ENCODE measurements at places on chromosomes 4 and X.

DNA sequence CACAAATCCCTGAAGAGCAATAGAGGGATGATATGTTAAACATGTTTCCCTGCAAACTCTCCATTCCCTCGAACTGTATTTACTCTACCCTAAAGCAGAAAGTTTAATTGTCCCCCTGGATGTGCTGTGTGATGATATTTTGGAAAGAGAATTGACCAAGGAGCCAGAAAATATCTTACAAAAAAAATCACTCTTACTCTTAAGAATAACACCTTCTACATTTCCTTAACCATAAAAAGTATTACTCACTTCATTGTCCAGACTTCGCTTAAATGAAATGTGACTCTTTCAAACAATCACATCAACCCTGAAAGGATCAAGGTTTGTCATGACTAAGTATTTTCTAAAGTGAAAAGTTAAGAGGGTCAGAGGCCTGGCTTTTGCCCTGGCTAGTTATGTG, 49.0 kb upstream of the EGFL6 start:
- no peak for DNase-seq

GRCh38 chrX:101493225-101493624, 8.0 kb downstream of the ARMCX4 start:
- no peak for DNase-seq

DNA sequence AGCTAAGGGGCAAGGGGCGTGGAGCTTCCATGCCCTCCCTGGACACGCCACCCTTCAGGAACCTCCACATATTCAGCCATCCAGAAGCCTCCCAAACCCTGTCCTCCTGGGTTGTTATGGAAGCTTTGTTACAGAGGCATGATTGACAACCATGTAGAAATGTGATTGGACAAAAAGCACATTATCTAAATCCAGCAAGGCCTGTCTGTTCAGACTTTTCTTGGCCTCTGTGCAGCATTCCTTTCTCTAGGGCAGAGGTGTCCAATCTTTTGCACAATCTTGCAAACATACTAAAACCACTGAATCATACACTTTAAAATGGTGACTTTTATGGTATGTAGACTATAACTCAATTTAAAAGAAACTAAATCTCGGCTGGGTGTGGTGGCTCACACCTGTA, 12.7 kb downstream of the STEEP1 start:
- peak; percentile 18 for DNase-seq

DNA sequence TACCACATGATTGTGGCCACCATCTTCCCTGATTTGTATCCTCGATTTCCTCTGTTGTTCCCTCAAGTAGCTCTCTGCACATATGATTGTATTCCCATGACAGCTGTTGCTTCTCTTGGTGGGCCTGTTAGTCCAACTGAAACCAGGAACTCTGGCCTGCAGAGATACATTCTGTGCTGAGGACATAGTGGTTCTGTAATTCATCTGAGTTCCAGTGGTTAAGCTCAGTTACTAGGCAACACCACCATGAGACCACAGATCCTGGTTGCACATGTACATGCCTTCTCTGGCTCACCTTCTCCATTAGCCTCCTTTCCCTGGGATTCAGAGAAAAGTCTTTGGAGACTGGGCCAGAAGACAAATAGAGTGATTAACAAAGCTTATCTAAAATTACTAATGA, 172.1 kb upstream of the SLC7A11 start:
- DNase-seq: no peak

DNA sequence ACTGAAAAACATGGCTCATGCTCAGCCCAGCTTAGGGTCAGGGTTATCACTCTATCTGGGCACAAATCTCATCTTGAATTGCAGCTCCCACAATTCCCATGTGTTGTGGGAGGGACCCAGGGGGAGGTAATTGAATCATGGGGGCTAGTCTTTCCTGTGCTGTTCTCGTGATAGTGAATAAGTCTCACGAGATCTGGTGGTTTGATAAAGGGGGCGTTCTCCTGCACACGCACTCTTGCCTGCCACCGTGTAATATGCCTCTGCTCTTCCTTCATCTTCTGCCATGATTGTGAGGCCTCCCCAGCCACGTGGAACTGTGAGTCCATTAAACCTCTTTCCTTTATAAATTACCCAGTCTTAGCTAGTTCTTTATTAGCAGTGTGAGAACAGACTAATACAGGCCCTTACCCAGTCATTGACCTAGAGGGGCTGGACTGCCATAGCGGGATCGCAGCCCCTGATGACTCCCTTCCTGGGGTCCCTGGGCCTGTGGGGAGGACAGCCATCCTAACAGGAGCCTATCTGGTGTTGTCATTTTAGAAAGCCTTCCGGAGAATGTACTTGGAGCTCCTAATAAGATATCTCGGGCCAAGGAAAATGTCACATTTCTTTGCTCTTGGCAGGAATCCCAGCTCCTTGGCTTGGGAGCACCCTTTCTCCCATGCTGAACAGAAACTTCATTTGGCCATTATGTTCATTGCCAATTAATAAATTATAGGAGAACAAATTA, 112.6 kb downstream of the PHKA2 start:
- DNase-seq: peak; percentile 21

DNA sequence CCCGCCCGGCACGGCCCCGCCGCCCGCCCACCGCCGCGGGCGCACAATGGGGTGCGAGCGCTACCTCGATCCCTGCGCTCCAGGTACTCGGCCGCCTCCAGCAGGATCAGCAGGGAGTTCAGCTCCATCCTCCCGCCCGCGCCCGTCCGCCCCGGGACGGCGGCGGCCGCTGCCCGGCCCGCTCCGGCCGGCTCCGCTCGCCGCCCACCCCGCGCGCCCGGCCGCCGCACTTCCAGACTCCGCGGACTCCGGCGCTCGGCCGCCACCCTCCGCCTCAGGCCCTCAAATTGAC, at the start of gene MXD4:
TSS of gene MXD4 (minus strand) at position 257 of the 292 bp plus-strand sequence. CDS start at position 128, 129 bp downstream.
- no peak for DNase-seq

DNA sequence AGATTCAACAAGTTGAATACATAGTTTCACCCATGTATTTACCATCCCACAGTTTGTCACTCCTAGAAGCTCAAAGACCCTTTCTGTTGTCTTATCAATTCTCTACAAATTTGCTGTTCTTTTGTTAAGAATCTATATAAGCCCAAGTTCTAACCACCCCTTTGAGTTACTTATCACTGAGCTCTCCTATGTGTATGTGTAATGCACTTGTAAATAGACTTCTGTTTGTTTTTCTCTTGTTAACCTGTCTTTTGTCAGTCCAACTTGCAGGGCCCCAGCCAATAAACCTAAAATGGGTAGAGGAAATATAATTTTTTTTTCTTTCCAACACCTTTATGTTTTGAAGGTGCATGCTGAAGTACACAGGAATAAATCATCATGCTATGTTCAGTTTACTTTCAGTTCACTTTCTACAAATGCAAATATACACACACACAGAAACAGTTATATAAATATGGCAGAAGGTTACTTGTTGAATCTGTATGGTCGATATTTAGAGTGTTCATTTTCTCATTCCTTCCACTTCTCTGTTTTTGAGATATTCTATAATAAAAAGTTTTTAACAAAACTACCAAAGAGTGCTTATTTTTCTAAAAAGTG, 22.3 kb upstream of the CLOCK start:
- no peak for DNase-seq

DNA sequence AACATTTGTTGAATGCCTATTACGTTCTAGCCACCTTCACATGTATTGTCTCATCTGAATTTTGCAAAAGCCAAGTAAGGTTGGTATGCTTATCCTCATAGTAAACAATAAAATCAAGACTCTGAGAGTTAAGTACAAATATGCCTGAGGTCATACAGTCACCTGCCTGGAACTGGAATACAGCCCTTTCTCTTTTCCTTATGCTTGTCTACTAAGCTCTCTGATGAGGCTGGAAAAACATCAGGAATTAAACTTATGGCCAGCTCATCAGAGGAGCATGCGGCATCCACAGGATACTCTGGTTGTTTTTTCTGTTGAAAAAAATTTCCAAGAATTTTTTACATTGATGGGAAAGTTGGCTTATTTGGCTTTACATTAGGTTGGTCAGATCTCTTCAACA, 35.5 kb downstream of the NCAPG start:
- peak; percentile 64 for DNase-seq

DNA sequence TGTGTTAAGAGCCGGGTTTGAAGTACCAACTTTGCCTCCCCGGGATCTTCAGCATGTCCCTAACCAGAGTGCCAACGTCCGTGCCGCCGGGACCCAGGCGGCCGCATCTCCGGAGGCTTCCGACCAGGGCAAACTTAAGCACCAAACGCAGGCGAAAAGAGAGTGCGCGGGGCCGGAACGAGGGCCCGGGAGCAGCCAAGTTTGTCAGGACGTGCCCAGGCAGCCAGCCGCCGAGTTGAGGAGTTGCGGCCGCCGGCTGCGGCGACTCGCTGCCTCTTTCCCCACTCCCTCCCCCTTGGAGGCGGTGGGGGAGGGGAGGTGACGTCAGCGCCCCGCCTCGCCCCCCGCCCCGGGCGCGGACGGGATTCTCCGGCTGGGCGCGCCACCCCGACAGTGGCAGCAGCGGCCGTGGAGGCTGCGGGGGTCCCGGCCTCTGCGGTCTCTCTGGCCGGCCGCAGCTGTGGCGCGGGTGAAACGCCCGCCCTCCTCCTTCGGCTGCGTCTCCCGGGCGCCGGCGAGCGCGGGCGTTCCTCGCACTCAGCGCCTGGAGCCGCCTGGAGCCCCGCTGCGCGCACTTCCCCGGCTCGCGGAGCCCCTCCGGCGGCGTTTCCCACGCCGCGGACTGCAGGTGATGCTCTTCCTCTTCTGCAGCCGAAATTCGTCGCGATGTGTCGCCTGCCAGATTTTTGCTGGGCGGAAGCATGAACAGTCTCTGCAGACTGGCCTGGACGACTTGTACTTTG, 2.9 kb upstream of the FAT1 start:
- peak; percentile 88 for DNase-seq

DNA sequence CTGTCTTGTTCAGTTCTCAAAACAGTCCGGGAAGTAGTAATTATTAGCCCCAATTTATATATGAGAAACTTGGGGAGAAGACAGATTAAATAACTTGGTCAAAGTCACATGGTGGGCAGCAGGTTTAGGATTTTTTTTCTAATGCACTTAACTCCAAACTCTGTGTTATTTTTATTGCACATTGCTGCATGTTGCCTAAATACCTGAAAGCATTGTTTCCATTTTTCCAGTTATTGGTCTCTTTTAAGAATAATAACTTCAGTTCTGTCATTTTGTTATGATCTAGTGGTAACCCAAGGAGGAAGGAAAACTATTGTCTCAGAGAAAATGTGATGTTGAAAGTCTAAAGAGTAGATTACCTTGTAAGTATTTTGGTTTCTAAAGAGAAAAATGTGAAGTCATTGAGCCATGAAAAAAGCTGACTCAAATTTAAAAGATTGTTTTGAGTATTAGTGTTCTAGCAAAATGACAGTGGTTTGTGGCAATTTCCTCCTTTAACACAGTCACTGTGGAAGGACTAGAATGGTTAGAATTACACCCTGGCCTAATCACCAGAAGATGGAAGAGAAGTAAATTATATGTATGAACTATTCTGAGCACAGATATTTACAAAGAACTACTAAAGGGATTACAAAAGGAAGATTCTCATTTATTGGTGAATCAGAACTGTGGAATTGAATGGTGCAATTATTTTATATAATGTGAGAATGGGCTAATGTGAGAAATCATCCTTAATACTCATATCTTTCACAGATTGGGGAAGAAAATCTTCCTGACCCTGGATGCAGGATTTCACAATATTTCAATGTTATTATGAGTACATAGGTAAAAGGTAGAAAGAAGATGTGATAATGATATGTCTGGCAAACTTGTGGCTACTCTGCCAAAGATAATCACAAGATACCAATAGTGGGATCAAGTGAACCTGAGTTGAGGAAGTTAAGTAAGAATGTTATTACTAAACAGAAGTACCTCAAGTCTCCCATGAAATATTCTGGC, 21.7 kb upstream of the CXCL8 start:
- DNase-seq: peak; percentile 62

DNA sequence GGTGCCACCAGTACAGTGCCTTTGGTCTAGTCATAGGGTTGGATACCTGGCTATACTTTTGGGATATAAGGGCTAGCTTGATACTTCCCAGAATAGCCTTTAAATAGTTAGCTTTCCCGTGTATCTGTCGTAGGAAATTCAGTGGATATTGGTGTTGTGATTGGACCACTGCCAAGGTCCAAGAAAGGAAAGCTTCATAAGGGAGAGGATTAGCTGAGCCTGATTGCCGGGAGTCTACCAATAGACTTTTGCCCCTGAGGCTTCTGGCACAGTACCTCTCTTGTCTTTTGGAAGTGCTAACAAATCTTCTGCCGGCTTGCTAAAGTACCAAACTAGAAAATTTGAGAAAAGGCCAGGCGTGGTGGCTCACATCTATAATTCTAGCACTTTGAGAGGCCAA, 350.6 kb downstream of the CHIC1 start:
- DNase-seq: peak; percentile 15

GRCh38 chrX:67207912-67208311, 335.9 kb upstream of the AR start:
- no peak for DNase-seq

GRCh38 chrX:63934160-63934559, 149.1 kb upstream of the ARHGEF9 start:
- DNase-seq: no peak

GRCh38 chr4:144787365-144788258, 141.7 kb downstream of the HHIP start:
- DNase-seq: peak; percentile 48

DNA sequence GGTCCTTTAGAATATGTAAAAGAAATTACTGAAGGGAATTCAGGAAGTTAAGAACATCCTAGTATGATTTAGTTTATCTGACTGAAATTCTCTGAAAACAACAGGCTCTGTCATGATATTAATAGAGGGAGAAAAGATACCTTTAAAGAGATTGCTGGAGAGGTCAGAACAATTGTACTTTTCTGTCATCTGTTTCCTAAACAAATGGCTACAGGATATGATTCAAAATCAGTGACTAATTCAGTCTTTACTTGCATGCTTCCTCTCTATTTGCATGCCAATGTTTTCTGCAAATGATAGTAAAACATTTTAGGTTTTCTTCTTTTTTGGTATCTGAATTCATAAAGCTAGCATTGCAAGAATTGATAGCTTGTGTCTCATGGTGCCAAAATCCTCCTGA, 616.7 kb upstream of the PCDH7 start:
- no peak for DNase-seq

- DNase-seq: no peak
Observed at GRCh38 chrX:39377157-39377556, 575.9 kb downstream of the MID1IP1 start.

GRCh38 chr4:84809946-84810345, 156.5 kb downstream of the WDFY3 start:
- DNase-seq: no peak

DNA sequence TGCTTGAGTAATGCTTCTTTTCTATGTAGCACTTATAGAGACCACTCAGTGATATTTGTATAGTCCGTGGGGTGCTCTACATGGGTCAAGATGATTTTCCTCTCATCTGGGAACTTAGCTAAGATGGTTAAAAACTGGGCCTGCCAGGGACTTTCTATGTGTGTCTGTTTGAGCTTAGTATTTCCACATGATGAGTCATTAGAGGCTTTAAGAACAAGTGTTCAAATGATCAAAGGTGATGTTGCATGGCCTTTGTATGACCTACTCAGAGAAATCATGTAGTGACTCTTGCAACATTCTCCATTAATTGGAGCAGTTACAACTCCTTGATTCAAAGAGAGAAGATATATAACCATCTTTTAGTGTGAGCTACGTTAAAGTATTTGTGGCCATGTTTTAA, 1480.5 kb upstream of the IGFBP7 start:
- no peak for DNase-seq

All from fibroblast of skin of scalp (primary cell).